ENCODE measurements at places on chromosomes 7 and 10.
A peak's percentile ranks its signal among the peaks of the same experiment; 100 is the strongest.

GRCh38 chr10:266974-267425 is 131.7 kb downstream of the ZMYND11 start:
- DNase-seq, result no peak

DNA sequence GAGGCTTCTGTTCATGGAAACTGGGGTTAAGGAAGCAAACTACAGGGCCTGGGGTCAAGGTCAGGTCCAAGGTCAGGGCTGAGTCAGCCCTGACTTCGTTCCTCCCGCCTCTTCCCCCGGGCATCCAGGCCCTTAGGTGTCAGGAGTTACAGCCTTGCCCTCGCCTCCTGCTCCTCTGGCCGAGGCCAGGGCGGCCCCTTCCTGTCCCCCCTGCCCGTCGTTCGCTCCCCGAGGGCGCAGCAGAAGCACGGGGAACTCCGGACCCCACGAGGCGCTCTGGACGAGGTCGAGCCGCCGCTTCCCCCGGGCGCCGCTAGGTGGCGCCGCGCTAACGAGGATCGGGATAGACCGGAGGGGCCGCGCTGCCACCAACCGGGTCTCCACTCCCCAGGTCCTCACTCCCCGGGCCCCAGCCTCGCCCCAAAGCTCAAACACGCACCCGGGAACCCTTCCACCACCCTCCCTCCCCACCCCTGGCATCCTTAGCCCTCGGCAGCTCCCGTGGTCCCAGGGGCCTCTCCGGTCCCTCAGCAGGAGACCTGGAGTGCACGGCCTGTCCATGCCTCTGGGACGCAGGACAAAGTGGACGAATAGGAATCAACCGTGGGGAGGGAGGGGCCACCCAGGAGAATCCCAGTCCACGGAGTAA is 59.2 kb upstream of the MYL10 start:
- peak; percentile 5 for DNase-seq

DNA sequence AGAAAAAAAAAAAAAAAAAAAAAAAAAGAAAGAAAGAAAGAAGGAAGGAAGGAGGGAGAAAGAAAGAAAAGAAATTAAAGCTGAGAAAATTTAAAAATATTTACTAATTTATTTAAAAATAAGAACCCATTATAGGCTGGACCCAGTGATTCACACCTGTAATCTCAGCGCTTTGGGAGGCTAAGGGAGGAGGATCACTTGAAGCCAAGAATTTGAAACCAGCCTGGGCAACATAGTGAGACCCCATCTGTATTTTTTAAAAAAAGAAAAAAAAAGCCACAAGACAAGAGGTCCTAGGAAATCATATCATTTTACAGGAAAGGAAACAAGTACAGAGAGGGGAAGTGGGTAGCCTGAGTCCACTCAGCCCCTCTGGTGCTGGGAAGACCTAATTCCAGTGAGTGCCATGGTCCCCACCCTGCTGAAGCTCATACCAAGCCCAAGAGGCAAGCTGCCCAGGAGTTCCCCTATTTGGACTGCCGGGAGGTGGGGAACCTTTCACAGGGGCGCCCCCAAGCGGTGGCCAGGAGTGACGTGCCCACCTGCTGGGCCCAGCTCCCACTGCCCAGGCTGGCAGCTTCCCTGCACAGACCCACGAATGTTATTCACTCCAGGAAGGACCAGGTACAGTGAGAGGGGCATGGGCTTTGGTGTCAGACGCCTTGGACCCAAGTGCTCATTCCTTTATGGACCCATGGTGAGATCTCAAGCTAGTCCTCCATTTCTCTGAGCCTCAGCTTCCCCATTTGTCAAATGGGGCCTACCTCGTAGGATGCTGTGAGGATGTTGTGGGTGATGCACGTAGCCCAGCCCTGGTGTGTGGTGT is 133.6 kb downstream of the ZMIZ1 start:
- DNase-seq, result peak; percentile 48

DNA sequence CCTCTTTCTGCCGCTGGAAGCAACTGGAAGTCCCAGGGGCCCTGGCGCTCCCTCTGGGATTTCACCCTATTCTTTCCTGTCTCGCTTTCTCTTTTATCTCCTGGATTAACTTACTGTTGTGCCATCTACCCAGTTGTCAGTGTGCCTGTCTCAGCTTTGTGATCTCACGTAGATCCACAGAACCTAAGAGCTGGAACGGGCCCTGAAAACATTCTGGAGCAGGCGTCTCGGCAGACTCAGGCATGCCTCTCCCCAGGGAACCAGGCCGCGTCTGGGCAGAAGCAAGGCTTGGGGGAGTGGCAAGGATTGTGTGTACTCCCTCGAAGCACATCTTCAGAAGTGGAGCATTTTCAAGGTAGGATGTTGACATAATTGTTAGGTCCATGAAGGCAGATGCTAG is 87.2 kb downstream of the KCNMA1 start:
- no peak for DNase-seq

- DNase-seq, result no peak
Measured at GRCh38 chr7:149469806-149470205, 8.9 kb upstream of the ZNF777 start.

DNA sequence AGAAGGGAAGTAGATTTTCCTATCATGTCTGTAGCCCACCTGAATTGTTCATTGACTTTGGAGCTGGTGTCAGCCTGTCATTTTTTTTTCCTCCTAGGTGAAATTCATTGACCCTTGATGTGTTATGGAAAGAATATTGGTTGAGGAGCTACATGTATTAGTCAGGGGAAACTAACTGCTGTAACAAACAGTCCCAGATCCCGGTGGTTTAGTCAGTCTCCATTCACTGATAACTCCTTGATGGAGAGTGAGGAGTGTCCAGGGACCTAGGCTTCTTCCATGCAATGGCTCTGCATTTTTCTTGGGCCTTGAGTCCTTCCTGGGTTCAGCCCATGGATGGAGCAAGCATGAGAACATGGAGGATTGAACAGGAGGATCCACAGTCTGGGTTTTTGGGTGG is 643.2 kb downstream of the LRMDA start:
- DNase-seq, result no peak

DNA sequence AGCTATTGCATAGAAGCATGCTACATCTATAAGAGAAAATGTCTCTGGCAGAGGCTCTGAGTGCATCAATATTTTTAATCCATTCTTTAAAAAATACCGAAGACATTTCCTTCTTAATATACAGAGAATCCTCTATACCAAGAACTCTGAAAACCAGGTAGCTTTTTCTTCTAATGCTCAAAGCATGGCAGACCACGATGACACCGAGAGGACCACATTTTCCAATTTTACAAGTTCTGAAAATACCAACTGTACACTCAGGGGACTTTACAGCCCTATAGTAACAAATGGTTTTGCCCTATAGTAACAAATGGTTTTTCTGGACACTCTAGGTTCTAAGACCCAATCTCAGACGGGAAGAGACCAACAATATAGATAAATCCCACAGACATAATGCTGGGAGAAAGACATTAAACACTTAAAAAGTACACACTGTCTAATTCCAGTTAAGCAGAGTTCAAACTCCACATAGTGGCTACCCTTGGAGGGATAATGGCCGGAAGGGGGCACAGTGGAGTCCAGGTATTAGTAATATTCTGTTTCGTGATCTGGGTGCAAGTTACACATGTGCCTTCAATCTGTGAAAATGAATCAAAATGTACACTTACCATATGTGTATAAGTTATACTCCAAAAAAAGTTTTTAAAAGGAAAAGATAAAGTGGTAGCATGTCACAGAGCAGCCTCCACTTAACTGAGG is 26.2 kb downstream of the CCDC6 start:
- no peak for DNase-seq

DNA sequence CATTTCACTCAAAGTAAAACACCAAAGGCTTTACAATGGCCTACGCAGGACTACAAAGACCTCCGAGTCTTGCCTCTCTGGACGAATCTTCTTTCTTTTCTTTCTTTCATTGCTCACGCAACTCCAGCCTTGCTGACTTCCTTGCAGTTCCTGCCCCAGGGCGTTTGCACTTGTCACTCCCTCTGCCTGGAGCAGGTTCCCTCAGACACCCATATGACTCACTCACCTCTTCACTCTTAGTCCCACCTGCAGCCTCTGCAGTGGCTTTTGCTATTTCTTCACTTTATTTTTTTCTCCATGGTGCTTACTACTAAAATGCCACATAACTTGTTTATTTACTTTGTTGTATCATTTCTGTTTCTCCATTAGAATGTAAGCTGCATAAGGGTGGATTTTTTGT is 33.1 kb downstream of the GHRHR start:
- no peak for DNase-seq

DNA sequence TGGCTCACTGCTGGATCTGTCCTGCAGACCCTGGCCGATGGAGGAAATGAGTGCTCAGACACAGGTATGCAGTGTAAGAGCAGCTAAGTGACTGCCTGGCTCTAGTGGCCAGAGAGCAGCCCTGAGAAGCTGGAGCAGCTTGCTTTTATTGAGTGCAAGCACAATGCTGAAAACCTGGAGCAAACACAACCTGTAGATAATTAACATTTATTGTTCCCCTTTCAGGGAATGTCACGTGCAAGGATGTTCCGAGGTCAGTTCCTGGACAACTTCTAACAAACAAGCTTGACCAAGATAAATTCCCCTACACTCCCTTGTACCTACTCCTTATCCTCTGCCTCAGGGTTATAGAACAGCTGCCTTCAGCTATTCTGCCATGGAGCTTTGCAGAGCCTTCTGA is 31.3 kb downstream of the DDC start:
- no peak for DNase-seq

DNA sequence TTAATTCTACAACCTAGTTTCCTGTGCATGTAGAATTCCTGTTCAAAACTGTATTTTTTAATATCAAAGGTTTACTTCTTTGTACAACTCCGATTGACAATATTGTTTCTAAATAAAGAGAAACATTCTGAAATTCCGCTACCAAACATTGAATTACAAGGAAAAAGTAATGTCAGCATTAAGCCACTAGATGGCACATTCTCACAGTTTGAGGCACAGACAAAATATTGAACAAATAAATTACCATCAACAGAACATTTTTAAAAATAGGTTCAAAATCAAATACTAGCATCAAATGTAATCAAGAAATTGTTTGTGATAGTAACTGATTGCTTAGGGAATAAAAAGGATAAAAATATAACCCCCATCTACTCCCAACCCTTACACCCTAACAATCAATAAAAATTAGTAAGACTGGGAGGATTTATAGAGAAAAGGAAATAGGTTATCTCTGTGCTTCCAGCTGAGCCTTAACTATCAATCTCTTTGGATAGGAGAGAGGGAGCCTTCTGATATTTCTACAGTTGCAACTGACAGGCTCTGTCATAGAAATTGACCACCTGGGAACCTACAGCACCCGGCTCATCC is 86.6 kb upstream of the C7orf33 start:
- DNase-seq, result no peak

GRCh38 chr10:828191-828590 is 103.3 kb downstream of the LARP4B start:
- DNase-seq, result no peak

GRCh38 chr10:69232252-69232651 is 12.1 kb downstream of the HKDC1 start:
- no peak for DNase-seq

GRCh38 chr7:37410305-37411229 is 38.1 kb downstream of the ELMO1 start:
- no peak for DNase-seq

DNA sequence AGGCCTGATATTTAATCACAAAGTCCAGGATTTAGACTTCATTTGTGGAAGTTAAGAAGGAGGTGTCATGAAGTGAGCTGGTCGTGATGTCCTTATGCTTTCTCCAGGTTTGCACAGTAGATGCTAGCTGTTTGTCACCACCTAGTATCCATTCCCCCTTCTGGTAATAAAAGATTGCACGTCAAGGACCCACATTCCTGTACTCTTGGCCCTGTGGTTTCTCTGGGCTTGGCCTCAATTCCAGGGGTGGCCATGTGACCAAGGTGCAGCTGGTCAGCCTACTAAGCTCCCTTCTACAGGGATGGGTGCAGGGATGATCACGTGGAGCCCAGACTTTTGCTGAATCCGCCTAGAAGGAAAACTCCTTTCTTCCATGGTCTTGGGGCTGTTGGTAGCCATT is 16.5 kb downstream of the NPS start:
- no peak for DNase-seq

DNA sequence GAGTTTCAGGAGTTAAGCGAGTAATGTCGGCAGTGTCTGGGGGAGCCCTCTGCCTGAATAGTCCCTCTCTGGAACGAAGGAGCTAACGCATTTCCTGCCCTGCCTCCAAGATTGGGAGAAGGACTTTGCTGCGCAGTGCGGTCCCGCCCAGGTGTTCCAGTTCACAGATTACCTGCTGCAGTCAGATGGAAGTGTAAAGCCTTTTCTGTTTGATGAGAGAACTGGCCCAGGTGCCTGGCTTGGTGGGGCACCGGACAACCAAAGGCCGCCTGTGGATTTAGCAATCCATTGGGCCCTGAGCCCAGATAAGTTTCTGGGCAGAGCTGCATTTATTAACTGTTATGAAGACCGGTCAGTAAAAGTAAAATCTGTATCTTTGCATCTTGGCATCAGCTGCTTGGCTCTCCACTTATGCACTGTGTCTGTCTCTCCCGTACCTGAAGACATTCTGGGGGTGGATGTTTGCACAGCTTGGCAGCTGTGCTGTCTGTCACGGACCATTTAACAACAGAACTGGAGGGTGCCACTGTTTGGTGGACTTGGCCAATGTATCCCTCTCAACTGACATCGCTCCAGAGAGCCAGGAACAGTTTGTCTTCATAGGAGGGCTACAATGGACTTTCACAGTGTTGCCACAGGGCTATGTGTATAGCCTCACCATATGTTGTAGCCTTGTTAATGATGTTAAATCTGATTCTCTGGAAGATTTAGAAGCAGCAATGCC is 654.7 kb upstream of the ZWINT start:
- no peak for DNase-seq

- DNase-seq, result no peak
Measured at GRCh38 chr10:32961895-32962369, 3.9 kb upstream of the ITGB1 start.

- no peak for DNase-seq
Measured at GRCh38 chr7:2237109-2237602, 4.4 kb upstream of the MAD1L1 start.

GRCh38 chr10:69230128-69230527 is 10.0 kb downstream of the HKDC1 start:
- no peak for DNase-seq

GRCh38 chr10:3023892-3024291 is 43.5 kb upstream of the PFKP start:
- DNase-seq, result no peak

DNA sequence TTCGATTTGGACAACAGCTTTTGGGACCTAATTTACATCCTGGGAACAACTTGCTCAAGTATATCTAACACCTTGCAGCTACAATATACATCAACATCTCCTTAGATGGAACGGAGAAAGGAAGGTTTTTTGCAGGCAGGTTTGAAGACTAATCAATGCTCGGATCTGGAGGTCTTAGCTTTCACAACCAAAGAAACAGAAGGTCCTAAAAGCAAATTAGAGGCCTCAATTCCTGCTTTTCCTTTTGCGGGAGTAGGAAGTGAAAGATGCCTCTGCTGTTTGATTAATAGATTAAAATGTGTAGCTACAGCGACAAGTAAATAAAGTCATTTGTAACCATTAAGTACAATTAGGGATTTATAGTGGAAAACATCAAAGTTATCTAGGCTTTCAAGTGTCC is 3.7 kb upstream of the SP8 start:
- DNase-seq, result no peak

- DNase-seq, result peak; percentile 32
Measured at GRCh38 chr10:116961406-116962251, 43.4 kb downstream of the SHTN1 start.

GRCh38 chr10:78259391-78259790 is 225.7 kb downstream of the RPS24 start:
- no peak for DNase-seq

GRCh38 chr7:2040201-2040892 is 192.4 kb downstream of the MAD1L1 start:
- DNase-seq, result no peak
